ENCODE measurements at places on chromosomes 11 and 22.

- DNase-seq, result no peak
Observed at GRCh38 chr11:61923166-61924063, 6.0 kb upstream of the RAB3IL1 start.

- no peak for DNase-seq
Observed at GRCh38 chr11:132650969-132651720, 881.2 kb downstream of the OPCML start.

GRCh38 chr22:50309601-50309991 is 2.1 kb upstream of the PLXNB2 start:
- DNase-seq, result no peak

GRCh38 chr22:45574069-45574703 is 71.5 kb downstream of the FBLN1 start:
- no peak for DNase-seq

DNA sequence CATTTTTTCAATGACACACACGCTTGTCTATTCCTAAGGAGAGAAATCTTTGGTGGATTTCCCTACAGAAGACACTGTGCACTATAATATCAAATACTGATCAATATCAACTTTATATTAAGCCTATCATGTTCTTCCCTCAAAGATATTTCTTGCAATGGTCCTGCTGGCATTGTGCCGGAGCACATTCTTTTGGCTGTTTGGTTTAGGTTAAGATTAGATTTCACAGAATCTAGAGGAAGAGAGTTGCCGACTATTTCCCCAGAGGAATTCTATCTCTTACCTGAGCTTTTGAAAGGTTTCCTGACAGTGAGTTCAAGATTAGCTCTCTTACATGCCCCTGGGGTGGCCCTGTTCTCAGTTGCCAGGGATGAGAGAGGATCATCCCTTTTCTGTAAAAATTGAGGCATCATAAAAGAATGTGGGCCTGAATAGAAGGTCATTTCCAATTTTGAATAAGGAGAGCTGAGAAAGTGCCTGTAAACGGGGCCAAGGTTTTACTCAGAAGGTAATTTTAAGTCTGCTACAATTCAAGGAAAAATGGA is 180.6 kb upstream of the ARHGAP20 start:
- DNase-seq, result no peak

DNA sequence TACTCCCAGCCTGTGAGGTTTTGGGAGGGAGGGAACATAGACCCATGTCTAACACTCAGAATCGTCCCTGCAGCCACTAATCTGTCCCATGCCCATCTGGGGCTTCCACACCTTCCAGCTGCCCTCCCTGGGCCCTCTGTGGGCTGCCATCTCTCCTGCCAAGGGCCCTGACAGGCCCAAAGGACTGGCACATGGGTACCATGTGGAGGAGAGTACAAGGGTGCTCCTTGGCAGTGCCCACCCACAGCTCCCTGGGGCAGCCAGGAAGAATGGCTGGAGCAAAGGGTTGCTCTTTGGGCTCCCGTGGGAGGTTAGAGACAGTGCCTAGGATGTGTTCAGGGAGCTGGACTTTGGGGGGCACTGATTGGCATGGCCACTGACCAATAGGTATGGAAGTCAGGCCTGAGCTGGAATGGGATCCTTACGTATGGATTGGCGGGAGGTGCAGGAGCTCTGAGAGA is 56.8 kb downstream of the CD82 start:
- DNase-seq, result no peak

DNA sequence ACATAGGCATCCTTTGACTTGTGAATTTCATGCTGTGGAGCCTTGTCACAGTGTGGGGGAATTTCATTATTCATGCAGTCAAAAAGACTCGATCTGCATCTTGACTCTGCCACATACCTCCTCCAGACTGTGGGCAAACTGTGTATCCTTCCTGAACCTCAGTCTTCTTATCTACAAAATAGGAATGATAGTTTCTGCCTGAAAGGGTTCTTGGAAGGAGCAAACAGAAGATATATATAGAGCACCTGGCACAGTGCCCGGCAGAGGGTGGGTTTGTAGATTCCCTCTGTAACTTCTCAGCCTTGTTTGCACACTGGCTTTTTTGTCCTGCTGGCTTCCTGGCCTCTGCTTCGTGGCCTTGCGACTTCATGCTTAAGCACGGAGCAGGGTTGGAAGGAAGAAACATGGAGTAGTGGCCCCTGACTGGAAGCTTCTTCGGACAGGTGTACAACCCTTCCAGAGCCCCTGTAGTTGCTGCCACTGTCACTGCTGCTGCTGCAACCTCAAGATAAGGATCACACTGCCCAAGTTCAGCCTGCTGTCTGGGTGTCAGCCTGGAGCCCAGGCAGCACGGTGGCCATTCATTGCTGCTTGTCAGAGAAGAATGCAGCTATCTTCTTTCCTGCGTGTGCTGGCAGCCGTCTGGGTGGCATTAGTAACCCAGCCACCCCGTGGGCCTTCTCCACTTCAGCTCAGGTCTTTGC is 106.4 kb downstream of the MICAL2 start:
- no peak for DNase-seq

GRCh38 chr22:38286915-38287669 is 14.3 kb upstream of the TMEM184B start:
- no peak for DNase-seq

- DNase-seq, result no peak
Observed at GRCh38 chr11:131808470-131808869, 438.1 kb downstream of the NTM start.

DNA sequence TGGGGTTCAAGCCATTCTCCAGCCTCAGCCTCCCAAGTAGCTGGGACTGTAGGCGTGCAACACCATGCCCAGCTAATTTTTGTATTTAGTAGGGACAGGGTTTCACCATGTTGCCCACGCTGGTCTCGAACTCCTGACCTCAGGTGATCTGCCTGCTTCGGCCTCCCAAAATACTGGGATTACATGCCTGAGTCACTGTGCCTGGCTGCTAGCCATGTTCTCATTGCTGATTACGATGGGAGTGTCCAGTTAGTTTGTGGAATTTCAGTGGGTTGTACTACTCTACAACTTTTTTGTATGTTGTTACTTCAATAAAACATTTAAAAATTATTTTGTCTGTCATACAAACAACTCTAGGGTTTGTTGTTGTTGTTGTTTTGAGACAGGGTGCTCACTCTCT is 4.8 kb upstream of the VPS11 start:
- no peak for DNase-seq

DNA sequence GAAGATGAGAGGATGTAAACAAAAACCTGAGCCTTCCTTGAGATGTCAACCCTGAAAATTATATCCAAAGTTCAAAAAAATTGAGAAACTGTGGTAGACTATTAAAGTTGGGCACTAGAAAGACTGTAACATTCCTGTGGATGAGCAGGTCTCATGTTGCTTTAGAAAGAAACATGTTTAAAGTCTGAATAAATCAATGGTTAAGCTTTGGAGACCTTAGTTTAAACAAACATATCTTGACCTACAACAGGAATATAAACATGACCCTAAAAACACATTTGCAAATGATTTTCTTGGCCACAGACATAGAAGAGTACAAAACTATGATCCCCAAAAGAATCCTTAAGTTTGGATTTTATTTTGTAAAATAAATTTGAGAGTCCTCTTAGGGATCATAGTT is 38.1 kb upstream of the PCF11 start:
- no peak for DNase-seq

DNA sequence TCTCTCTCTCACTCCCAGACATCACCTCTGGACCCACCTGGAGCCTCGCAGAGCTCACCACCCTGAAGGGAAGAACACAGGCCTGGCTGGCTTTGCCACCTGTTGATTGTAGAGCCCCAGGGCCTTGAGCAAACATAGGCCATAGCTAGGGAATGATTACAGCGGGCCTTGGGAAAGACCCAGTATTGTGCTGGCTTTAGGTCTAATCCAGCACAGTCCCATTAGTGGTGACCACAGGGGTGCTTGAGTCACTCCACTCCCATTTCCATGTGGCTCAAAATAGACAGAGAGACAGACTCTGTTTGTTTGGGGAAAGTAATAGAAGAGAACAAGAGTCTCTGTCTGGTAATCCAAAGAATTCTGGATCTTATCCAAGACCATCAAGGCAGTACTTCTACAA is 42.7 kb upstream of the FAM181B start:
- no peak for DNase-seq

GRCh38 chr11:105553025-105553424 is 56.8 kb upstream of the GRIA4 start:
- DNase-seq, result no peak

GRCh38 chr11:82233201-82233600 is 500.5 kb downstream of the FAM181B start:
- DNase-seq, result no peak

- no peak for DNase-seq
Observed at GRCh38 chr11:77136784-77137420, 8.9 kb downstream of the MYO7A start.

DNA sequence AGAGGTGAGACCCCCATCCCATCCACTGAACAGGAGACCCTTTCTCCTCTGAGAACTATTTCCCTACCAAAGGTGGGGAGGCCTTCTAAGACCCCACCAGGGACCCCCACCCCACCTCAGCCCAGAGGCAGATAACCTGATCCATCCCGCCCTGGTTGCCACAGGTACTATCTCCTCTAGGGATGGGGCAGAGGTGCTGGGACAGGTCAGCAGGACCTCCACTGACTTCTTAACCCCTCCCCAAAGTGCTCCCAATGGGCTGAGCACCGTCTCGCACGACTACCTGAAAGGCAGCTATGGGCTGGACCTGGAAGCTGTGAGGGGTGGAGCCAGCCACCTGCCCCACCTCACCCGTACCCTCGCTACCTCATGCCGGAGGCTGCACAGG is 4.3 kb downstream of the INPPL1 start:
- no peak for DNase-seq

DNA sequence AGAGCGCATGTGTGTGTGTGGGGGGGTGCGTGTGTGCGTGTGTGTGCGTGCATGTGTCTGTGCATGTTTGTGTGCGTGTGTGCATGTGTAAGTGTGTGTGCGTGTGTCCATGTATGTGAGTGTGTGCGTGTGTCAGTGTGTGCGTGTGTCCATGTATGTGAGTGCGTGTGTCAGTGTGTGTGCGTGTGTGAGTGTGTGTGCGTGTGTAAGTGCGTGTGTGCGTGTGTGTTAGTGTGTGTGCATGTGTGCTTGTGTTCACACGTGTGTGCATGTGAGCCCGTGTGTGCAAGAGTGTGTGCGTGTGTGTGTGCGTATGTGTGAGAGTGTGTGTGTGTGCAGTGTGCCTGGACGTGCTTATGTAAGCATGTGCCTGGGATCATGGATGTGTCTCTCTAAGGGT is 14.7 kb upstream of the APOL6 start:
- no peak for DNase-seq

DNA sequence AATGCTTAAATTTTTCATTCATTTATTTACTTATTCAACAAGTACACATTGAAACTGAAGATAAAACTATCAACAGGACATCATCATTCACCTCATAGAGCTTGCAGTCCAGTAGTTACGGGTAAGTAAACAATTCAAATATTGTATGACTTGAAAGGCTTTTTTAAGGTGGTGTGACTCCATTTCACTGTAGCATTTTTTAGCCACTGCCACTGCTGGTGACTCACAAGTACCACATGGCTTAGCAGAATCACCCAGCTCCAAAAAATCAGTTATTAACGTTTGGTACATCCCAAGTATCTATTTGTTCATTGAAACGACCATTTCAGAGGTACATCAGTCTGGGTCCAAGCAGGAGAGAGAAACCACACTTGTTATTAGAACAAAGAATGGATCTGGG is 427.9 kb upstream of the DDI1 start:
- DNase-seq, result no peak

GRCh38 chr22:32528316-32528715 is 53.7 kb downstream of the FBXO7 start:
- no peak for DNase-seq

GRCh38 chr11:50188040-50188439 is 155.4 kb downstream of the OR4C45 start:
- no peak for DNase-seq

- DNase-seq, result no peak
Observed at GRCh38 chr11:719214-720016, 13.4 kb downstream of the EPS8L2 start.

GRCh38 chr11:94271885-94272372 is 32.5 kb upstream of the IZUMO1R start:
- no peak for DNase-seq

DNA sequence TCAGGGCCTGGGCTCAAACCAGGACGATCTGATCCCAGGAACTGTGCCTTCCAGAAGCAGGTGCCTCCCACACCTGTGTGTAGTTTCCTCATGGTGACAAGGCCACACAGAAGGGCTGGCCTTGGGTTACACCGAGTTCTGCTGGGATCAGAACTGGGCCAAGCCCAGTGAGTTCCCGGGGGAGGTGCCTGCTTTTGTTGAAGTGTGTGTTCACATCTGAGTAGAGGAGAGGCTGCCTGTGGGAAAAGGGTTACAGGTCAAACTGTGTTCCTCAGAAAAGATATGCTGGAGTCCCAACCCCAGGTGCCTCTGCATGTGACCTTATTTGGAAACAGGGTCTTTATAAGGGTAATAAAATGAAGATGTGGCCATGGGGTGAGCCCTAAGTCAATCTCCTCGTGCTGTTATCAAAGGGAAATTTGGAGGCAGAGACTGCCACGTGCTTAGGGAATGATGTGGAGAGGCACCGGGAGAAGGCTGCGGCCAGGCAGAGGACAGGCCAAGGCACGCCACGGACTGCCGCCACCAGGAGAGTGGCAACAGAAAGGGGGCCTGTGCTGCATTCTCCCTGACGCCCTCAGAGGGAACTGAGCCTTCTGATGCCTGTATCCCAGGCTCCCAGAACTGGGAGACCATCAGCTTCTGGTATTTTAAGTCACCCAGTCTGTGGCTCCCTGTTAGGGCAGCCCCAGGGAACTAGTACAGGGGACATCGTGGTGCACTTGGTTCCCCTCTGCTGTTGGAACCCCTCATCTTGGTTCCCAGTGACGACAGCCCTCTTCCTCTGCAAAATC is 158.8 kb downstream of the CACNA1I start:
- no peak for DNase-seq

DNA sequence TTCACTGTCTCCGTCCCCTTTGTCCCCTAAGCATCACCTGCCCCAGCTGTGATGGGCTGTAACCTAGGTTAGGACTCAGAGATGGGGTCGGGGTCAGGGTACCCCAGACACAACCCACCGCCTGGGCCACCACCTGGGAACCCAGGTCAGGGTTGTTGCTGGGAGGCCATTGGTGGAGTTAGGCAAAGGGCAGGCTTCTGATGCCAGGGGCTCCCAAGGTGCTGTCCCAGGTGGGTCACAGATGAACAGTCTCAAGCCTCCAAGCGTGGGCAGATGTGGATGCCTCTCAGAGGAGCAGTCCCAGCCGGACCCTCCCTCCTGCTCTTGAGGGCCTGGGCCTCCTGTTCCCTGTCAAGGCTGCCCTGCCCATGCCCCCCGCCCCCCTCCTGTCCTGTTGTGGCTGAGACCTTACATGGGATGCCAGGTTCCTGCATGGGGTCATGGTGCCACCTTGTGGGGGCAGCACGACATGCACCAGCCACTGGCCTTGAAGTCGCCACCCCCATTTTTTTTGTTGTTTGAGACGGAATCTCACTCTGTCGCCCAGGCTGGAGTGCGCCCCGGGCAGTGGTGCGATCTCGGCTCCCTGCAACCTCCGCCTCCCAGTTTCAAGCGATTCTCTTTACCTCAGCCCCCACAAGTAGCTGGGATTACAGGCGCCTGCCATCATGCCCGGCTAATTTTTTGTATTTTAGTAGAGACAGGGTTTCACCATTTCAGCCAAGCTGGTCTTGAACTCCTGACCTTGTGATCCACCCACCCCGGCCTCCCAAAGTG is 12.1 kb downstream of the GATD1 start:
- DNase-seq, result peak; percentile 55

Measured in T-helper 9 cell (primary cell).